ENCODE measurements at places on chromosomes 16 and 17.

GRCh38 chr16:81562926-81563325 is 118.3 kb downstream of the CMIP start:
- no peak for DNase-seq

GRCh38 chr16:79786389-79786788 is 185.9 kb upstream of the MAF start:
- no peak for DNase-seq

DNA sequence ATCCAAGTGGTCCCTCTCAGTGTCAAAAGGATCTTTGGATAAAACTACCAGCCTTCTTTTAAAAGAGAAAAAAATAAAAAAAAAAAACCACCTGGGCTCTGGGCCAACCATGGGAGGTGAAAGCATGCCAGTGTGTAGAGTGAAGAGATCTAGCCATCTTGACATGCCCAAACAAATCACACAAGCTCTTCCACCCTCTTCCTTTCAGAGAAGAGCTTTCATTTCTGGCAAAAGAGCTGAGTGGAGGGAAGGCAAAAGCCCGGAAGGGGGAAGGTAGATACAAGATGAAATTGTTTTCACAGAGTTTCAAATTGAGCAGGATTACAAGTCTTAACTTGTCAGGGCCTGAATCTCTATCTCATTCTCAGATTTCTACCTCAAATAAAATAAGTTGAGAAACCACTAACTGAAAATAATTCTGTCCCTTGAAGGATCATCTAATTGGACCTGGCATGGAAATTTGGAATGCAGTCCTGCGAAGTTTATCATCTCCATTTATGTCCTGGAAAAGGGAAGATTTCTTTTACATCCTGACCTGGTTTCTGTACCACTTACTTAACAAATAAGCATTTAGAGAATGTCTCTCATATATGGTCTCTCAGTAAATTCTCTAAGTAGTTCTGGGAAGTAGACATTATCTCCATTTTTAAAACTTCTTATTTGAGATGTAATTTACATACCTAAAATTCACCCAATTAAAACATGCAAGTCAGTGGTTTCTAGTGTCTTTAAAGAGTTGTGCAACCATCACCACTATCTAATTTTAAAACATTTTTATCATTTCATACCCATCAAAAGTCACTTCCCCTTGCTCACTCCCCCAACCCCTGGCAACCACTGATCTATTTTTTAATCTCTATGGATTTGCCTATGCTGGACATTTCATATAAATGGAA is 93.7 kb downstream of the TANGO6 start:
- no peak for DNase-seq

DNA sequence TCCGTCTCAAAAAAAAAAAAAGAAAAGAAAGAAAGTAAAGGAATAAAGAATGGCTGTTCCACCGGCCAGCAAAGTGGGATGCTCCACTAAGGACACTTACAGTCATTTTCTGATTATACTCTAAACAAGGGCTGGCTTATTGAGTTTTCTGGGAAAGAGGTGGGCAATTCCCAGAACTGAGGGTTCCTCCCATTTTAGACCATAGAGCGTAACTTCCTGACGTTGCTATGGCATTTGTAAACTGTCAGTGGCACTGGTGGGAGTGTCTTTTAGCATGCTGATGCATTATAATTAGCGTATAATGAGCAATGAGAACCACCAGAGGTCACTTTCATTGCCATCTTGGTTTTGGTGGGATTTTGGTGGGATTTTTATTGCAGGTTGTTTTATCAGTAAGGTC is 58.0 kb downstream of the PIGL start:
- no peak for DNase-seq

Data from breast epithelium (tissue), 4 donors.